Fibroblast of skin of back (primary cell): ENCODE measurements at places on chromosomes 16 and 17.

DNA sequence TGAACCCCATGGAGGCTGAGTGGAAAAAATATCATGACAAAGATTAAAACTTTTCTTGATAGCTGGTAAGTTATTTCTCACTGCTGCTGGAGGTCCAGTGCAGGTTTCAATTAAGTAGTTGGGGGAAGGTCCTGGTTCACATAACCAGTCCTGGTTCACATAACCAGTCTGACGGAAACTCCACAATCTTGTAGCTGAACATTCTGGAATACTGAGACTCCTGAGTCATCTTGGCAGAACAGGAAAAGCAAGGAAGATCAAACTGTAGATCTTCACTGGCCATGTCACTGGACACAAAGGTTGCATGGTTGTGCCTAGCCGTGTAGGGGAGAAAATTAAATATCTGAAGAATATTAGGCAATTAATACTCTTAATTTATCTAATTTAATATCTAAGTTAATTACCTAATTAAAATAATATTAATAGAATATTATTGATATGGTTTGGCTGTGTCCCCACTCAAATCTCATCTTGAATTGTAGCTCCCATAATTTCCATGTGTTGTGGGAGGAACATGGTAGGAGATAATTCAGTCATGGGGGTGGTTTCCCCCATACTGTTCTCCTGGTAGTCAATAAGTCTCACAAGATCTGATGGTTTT is 48.6 kb upstream of the CNTNAP4 start:
- no peak for DNase-seq

- peak; percentile 70 for DNase-seq
Observed at GRCh38 chr17:19753051-19753509, 5.0 kb upstream of the ALDH3A1 start.

- DNase-seq = peak; percentile 63
Observed at GRCh38 chr16:87970186-87970585, 19.0 kb downstream of the BANP start.

GRCh38 chr16:5020551-5020950 is 13.2 kb downstream of the NAGPA start:
- DNase-seq = no peak

- peak; percentile 49 for DNase-seq
Observed at GRCh38 chr16:22077700-22078313, 14.5 kb upstream of the VWA3A start.

DNA sequence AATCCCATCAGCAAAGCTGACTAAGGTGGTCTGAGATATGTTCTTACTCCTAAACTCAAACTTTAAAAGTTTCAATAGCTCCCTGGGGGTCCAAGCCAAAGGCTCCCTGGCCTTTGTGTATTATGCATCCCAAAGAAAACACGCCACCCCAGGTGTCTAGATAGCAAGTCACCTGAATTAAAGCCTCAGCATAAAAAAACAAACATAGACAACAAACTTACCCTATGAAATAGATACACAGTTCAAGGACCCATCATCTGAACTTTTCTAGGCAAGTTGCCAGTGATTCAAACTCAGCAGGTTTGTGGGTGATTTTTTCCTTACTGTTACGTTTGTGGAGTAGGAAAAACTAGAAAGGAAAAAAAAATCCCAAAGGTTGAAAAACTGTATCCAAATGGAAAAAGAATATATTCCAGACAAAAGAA is 12.5 kb downstream of the CMTM3 start:
- DNase-seq = no peak

DNA sequence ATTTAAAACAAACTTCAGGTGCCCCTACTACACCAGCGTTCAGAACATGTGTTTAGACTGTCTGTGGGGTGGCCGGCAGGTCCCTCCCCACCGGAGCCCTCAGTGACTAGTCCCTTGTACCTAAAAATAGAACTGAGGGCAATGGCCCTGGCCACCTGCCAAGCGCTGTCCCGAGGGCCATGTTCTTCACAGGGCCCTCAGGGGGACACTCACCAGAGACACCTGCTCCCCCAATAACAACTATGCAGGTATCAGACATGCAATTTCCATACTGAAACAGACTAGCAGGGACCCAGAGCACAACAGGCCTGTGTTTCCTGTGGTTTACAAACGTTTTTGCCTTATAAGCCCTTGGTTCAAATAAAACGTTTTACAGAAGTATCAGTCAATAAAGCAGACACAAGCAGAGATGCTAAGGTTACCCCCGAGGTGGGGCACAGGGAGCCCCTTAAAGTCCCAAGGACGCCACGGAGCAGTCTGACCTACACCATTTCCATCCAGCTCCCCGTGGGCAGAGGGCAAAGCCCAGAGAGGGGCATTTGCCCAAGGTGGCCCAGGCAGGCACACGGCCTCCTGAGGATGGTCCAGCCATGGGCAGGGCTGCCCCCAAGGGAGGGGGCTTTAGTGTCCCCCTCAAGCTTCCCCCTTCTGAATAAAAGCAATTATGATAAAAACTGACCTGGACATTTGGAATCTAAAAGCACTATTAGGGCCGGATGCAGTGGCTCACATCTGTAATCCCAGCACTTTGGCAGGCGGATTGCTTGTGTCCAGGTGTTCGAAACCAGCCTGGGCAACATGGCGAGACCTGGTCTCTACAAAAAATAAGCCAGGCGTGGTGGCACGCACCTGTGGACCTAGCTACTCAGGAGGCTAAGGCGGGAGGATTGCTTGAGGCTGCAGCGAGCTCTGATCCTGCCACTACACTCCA is 896 bp upstream of the MYLK3 start:
- DNase-seq = no peak

GRCh38 chr16:66623755-66624154 is 19.3 kb downstream of the CMTM3 start:
- DNase-seq = no peak

- DNase-seq = no peak
Observed at GRCh38 chr16:29756654-29757053, 10.9 kb upstream of the C16orf54 start.

GRCh38 chr16:55555436-55555835 is 11.0 kb upstream of the CAPNS2 start:
- DNase-seq = no peak

DNA sequence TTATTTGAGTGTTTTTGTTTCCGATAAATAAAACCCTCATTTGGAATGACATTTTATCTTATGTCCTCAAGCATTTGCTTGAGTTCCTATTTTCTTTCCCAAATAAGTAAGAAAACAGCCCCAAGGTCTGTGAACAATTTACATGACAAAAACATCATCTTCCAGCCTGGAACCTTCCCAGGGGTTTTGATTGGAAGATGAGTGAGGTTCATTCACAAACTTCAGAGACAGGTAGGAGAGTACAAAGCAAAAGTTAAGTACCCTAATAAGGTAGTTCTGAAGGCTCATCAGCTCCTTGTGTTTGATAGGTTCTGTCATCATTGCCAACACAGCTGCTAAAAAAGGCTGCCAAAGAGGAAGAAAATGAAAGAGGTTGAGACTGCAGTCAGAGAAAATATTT is 772.8 kb downstream of the CDH8 start:
- no peak for DNase-seq
